Upper lobe of right lung (tissue), 1 donor: ENCODE measurements at places on chromosomes 12 and 14.

GRCh38 chr12:130559806-130560205, 156.3 kb downstream of the RIMBP2 start:
- no peak for DNase-seq

GRCh38 chr12:128790221-128790620, 33.5 kb downstream of the SLC15A4 start:
- peak; percentile 28 for DNase-seq

GRCh38 chr14:99213101-99213500, 58.9 kb downstream of the BCL11B start:
- DNase-seq: no peak

DNA sequence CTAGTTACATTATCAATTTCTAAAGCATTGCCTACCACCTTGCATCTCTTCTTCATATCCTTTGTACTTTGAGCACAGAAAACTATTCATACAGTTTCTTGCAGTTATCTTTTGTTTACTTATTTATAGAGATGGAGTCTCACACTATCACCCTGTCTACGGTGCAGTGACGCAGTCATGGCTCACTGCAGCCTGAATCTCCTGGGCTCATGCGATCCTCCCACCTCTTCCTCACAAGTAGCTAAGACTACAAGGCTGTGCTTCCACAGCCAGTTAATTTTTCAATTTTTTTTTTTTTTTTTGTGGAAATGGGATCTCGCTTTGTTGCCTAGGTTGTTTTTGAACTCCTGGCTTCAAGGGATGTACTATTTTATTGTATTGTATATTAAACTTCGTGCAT, 158.0 kb downstream of the TTC6 start:
- DNase-seq: no peak

DNA sequence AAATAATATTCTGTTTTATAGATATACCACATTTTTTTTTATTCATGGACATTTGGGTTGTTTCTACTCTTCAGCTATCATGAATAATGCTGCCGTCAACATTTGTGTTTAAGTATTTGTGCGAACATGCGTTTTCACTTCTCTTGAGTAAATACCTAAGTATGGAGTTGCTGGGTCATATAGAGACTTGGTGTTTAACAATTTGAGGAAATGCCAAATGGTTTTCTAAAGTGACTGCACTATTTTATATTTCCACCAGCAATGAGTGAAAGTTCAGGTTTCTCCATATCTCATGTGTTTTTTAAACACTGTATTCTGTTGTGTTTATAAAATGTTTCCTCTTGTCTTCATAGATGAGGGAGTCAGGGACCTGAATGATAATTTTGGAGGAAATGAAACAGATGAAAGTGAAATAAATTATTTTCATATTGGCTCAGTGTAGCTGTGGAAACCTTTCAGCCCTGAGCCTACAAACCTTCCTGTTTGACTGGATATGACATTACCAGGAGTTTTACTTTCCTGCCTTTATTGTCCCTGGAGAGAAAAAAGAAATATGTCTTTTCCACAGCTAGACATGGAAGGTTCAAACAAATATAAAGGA, 26.3 kb downstream of the DAAM1 start:
- DNase-seq: no peak

DNA sequence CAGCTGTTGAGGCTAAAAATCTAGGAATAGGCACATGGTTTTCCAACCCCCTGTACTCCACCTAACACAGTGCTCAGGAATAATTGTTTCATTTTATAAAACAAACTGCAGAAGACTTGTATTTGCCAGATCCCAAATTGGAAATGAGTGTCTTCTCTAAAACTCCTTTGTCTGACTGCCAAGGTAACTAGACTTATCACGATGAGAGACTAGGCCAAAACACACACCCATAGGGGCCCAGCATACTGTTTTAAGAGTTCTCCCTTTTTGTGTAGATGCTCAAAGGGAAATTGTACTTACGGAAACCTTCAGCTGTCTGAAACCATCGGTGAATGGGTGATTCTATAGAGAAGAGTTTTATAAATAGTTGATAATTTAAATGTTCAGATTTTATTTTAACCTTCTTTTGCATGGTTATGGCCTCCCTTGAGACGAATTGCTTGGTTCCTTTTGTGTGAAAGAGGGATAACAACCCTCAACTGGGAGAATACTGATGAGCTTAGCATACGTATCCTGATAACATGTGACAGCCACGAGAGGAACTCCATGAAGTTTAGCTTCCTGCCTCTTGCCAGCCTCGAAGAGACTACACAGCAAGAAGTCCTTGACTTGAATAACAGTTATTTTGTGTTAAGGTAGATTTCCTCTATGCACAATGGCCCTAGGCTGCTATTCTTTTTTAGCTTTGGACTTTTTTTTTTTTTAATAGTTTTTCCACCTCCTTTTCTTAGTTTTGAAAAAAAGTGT, 103.3 kb downstream of the PELI2 start:
- DNase-seq: no peak

GRCh38 chr12:28489246-28489645, 299.0 kb downstream of the CCDC91 start:
- no peak for DNase-seq

DNA sequence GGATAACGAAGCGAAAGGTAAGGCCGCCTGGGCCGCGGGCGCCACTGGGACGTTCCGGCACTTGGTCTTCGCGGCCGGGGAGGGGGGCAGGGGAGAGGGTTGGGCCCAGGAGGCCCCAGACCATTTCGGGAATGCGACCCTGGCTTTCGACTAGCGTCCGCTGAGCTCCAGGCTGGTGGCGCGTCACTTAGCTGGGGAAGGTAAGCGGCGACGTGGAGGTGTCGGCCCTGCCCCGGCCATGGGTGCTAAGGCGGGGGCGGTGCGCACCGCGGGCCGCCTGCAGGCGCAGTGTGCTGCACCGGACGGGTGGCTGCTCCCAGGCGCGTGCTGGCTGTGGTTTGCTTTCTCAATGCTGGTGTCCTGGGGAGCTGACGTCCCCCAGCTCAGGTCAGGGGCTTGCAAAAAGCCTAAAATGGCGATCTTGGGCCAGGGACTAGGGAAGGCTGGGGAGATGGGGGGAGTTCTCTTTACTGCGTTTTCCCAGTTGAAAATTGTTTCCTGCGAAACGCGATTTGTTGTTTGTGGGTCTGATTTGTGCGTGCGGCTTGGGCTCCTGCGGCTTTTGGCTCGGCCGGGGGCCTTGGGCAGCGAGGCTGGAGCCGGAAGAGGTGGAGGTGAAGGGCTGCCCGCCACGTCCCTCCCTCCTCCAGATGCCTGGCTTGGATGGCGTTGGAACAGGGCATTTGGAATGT, 1.2 kb downstream of the HOXC10 start:
- peak; percentile 58 for DNase-seq

- DNase-seq: no peak
These were observed 827.6 kb downstream of the C12orf50 start for GRCh38 chr12:87201598-87201997.

- no peak for DNase-seq
These were observed 172.8 kb downstream of the ETV6 start for GRCh38 chr12:11822081-11822834.

- DNase-seq: no peak
These were observed 25.4 kb downstream of the PSMC1 start for GRCh38 chr14:90281756-90282155.

DNA sequence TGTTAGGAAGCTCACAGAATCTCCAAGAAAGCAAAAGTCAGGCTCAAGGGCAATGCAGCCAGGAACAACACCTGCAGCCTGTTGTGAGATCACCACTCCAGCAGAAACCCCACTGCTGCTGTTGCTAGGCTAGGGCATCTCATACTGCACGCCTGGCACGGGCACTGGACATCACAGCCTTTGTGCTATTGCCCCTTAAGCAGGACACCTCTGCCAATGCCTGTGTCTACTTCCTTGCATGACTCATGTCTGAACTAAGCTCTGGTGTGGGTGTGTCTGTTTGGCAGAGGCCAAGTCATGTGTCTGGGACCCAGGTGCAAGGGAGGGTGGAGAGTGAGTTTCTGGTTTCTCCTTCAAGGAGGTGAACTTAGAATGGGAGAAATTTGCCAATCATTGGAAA, 10.0 kb upstream of the DDX47 start:
- peak; percentile 81 for DNase-seq

GRCh38 chr12:9509464-9510161, 98.1 kb downstream of the KLRB1 start:
- DNase-seq: no peak

- DNase-seq: no peak
These were observed 37.1 kb downstream of the P2RX4 start for GRCh38 chr12:121246893-121247557.

DNA sequence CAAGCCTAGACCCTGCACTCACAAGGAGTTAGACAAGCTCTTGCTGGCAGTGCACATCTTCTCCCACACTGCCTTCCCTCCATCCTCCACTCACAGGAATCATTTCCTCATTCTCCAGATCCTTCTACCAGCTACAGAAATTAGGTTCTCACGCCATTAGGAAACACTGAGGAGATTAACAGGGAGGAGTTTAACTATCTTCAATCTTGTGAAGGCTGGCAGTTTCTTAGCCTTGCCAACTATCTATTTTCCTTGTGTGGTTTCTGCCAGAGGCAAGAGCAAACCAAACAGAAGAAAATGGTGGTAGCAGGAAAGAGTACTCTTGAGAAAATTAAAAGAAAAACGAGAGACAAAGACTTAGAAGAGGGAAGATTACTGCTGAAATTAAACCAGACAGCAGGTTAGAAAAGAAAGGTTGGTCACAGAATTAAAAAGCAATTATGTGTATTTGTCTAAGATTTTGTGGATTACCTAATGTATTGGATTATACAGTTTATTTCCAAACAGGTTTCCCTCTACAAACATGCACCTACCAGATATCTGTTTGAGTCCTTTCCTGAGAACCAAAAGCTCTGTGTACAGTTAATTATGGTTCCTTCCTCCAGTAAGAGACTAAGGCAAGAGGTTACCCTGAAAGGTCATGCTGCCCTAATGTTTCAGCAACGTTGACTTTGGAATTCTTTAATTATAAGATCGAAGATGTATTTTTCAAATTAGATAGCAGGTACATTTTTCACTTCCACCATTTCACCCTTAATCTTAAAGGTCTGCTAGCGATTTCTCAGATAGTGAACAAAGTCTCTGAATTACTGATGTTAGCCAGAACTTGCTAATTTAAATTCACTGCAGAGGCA, 5.0 kb downstream of the RERG start:
- DNase-seq: no peak

DNA sequence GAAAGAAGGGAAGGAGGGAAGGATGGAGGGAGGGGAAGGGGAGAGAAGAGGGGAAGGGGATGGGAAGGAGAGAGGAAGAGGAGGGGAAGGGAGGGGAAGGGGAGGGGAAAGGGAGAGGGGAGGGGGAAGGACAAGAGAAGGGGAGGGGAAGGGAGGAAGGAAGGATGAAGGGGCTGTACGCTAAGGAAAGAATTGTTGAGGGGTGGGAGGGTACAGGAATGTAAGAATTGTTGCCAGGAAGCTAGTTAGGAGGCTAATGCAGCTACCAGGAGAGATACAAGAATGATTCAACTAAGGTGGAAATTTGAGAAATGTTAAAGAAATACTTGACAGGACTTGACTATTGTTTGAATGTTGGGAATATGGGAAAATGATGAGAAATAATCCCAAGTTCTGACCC, 261.2 kb downstream of the DPF3 start:
- no peak for DNase-seq

GRCh38 chr12:22692964-22693555, 68.1 kb downstream of the ETNK1 start:
- no peak for DNase-seq

- DNase-seq: peak; percentile 94
These were observed at the start of gene YBX3 for GRCh38 chr12:10722905-10723746. Gene YBX3 (minus strand): TSS chr12:10723323. CDS start chr12:10723111, 212 bp downstream.

GRCh38 chr14:93240678-93241000, 33.6 kb downstream of the UBR7 start:
- no peak for DNase-seq

- DNase-seq: no peak
These were observed 28.8 kb downstream of the SPRING1 start for GRCh38 chr12:116708826-116709756.

- DNase-seq: no peak
These were observed 11.4 kb upstream of the TAC3 start for GRCh38 chr12:57027805-57028153.

- DNase-seq: no peak
These were observed 1.2 kb downstream of the RPLP0 start for GRCh38 chr12:120199595-120200306.

GRCh38 chr14:100750762-100751699, 24.3 kb downstream of the DLK1 start:
- DNase-seq: peak; percentile 34

- DNase-seq: no peak
These were observed 8.8 kb downstream of the TNFRSF1A start for GRCh38 chr12:6333029-6333428.

- DNase-seq: no peak
These were observed 24.2 kb downstream of the FGD4 start for GRCh38 chr12:32423559-32423958.

DNA sequence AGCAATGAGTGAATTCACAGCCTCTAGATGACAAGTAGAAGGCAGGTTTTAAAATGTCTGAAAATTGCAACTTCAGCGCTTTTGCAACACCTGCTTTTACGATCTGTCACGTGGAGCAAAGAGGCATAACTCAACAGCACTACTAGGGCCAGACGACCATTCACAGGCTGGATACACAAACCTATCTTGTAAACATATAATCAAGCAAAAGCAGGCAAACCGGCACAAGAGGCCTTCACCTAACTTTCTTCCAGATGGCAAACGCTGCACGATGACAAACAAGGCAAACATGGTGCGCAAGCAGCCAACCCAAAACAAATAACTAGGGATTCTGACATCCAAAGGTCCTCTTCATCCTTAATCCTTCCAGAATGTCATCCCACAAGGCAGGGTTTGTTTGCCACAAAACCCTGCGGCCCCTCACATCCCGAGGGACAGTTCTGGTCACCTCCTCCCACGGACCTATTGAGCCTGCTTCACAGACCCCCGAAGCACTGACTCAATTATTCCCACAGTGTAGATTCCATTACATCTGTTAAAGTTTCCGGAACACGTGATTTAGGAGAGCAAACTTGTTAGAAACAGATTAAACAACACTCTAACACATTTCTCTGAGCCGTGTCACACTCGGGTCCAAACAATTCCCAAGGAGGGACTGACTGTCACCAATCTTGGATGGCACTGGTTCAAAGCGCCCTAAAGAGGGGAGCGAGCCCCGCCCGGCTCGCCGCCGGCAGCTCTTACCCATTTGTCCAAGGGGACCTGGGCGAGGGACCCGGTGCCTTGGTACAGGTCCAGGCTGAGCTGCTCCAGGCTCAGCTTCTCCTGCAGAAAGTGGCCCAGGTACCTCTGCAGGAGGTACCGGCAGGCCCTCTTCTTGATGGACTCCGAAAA, 823 bp downstream of the ATG2B start:
- DNase-seq: no peak

DNA sequence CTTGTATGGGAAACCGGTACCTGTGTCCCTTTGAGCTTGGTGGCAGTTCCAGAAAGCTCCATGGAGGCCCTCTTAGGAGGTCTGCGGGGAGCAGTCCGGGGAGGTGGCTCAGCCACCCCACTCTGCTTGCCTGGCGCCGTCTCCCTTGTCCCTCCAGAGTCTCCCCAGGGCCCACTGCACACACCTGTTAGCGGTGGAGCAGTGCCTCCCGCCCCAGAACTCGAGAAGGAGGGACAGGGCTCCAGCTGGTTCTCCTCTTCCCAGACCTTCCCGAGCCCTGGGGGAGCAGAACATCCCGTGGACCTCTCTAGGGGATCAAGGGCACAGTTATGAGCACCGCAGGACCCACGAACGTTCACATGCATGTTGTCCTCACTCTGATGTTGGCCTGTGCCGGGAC, 10.8 kb downstream of the ASPG start:
- DNase-seq: peak; percentile 53
